ENCODE measurements at places on chromosomes 16 and 17.
A peak's percentile ranks its signal among the peaks of the same experiment; 100 is the strongest.

- DNase-seq = no peak
These were observed 274.0 kb downstream of the PHKB start for GRCh38 chr16:47734987-47735594.

DNA sequence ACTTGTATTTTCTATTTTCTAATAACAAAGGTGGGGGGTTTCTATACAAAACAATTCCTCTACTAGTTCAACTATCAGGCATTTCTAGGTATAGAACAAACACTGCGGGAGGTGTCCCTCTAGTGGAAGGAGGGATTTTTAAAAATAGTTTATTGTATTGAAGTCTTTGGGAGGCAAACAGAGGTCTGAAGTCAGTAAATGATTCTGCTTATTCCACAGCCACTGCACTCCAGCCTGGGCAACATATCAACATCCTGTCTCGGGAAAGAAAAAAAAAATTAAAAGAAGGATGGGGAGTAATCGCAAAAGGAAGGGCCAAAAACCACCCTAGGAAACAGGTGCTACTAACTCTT lies 648 bp upstream of the ERCC4 start:
- no peak for DNase-seq

GRCh38 chr17:33142705-33143299 lies 150.3 kb downstream of the ASIC2 start:
- DNase-seq = no peak

DNA sequence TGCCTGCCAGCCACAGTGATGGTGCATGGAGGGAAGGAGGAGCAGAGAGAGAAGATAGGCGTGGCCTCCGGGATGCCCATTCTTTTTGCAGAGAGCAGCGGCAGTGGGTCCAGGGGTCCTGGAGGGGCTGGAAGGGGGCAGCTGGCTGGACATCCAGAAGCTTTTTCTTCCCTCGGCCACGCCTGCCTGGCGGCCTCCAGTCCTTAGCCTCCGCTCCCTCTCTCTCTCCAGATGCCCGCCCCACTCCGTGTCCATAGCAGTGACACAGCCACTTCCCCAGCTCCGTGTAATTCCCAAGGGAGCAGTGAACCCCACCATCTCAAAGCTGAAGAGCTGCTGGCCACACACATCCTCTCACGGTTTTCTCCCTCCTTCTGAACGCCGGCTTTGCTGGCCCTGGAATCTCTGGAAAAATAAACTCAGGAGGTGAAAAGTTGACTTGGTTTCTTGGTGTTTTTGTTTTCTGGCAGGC lies 26.3 kb upstream of the CDC42EP4 start:
- no peak for DNase-seq

GRCh38 chr16:87874639-87875427 lies 5.5 kb upstream of the SLC7A5 start:
- DNase-seq = peak; percentile 32

- no peak for DNase-seq
These were observed 42.5 kb upstream of the RASD1 start for GRCh38 chr17:17538417-17539391.

GRCh38 chr16:56424791-56425438 lies 430 bp downstream of the AMFR start:
- no peak for DNase-seq

GRCh38 chr17:69485251-69485661 lies 70.8 kb downstream of the MAP2K6 start:
- no peak for DNase-seq

GRCh38 chr17:4607773-4608187 lies 23.5 kb downstream of the SMTNL2 start:
- DNase-seq = no peak

GRCh38 chr17:59366040-59366757 lies 34.7 kb downstream of the YPEL2 start:
- DNase-seq = no peak

All from activated CD4-positive, CD25-positive, alpha-beta regulatory T cell (primary cell).